ENCODE measurements at places on chromosomes 7 and 10.

GRCh38 chr7:26201247-26202018, at the start of gene CBX3:
TSS of gene CBX3 (plus strand) at chr7:26201745. CDS start at chr7:26202999, 1,254 bp downstream.
- DNase-seq, result peak; percentile 92

- DNase-seq, result no peak
These were observed 166.9 kb upstream of the RNF32 start for GRCh38 chr7:156473476-156474240.

- DNase-seq, result no peak
These were observed 136.6 kb downstream of the TCERG1L start for GRCh38 chr10:131174651-131175540.

- no peak for DNase-seq
These were observed 1.7 kb upstream of the PAX2 start for GRCh38 chr10:100743626-100744135.
